ENCODE measurements at places on chromosomes 12 and 14. TPM values are rescaled to one million over a fixed set of nuclear protein-coding genes. Genes with fewer than 3 reads are reported as not detected.

The CLEC14A gene
- not detected for total RNA-seq

The OTX2 gene
- total RNA-seq = not detected

The C14orf132 gene
- total RNA-seq = 22.6 TPM

The ERP29 gene
- total RNA-seq = 48.1 TPM

The GLT1D1 gene
- not detected for total RNA-seq

The TMBIM4 gene
- 127 TPM for total RNA-seq

The FAR2 gene
- total RNA-seq = 11.9 TPM

The ADCY4 gene
- total RNA-seq = not detected

The TMPRSS12 gene
- not detected for total RNA-seq

The RHEBL1 gene
- total RNA-seq = 13.2 TPM

The PPM1H gene
- total RNA-seq = 0.10 TPM

The ITGB7 gene
- total RNA-seq = 1.1 TPM

The NEMF gene
- total RNA-seq = 49.5 TPM

The NID2 gene
- 35.0 TPM for total RNA-seq

The ACADS gene
- 7.1 TPM for total RNA-seq

The A2M gene
- total RNA-seq = 29.7 TPM

All from RPMI7951 (cell line).